ENCODE measurements at places on chromosomes 7 and 10.
A peak's percentile ranks its signal among the peaks of the same experiment; 100 is the strongest.

DNA sequence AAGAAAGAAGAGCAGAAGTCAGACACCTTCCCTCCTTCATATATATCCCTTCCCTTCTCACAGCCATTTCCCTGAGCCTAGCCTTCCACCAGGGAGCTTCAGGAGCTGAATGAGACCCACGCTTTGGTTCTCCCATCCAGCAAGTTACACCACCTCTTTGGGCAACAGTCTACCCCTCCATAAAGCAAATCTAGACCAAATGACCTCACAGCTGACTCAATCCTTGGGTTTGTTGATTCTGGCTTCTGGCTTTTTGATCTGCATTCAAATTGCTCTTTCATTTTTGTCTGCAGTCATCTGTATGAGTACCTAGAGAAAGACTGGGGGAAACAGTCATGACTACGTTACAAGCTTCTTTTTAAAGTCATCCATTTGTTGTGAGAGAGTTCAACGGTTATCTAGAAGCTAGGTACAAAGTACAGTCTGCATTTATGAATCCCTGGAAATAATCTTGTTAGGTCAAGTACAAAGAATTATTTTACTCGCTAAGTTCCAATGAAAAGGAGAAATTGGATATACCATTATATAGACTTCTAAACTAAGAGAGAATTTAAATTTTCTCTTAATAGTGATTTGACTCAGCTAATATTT, 86.3 kb downstream of the RAB11FIP2 start:
- DNase-seq: no peak

DNA sequence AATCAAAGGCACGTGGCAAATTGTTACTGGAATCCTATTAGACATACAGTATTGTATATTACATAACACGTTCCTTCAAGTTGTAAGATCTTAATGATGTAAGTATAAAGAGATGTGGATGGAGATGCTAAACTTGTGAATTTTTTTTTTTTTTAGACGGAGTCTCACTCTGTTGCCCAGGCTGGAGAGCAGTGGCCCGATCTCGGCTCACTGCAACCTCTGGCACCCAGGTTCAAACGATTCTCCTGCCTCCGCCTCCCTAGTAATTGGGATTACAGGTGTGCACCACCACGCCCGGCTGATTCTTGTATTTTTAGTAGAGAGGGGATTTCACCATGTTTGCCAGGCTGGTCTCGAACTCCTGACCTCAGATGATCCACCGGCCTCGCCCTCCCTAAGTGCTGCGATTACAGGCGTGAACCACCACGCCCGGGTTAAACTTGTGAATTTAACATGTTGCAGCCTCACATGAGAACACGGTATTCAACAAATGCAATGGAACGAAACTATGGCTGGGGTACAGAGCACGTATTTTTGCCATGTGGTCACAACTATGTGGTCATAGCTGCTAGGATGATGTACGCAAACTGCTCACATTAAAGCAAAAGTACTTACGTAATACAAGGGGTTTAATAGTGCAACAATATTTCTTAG, 818 bp upstream of the SUPV3L1 start:
- DNase-seq: no peak

GRCh38 chr7:55031075-55031474, 12.3 kb downstream of the EGFR start:
- DNase-seq: no peak

GRCh38 chr7:137020351-137020750, 151.9 kb downstream of the CHRM2 start:
- no peak for DNase-seq

DNA sequence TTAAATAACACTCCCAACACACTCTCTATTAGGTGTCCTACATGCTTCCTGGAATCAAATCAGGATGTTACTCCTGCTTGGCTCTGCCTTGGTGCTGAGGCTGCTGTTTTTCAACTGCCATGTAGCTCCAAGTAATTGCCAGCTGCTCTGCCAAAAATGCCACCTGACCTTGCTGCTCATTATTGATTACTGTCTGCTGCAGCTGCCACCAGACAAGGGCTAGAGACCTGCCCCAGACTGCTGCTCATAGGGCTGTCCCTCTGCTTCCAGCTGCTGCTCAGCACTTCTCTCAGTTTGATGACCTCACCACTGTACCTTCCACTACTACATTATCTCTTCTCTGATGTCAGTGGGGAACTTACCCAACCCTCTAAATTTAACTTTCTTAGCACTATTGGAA, 102.5 kb downstream of the PCLO start:
- DNase-seq: no peak

GRCh38 chr10:132360766-132361447, 28.9 kb downstream of the LRRC27 start:
- peak; percentile 47 for DNase-seq

- no peak for DNase-seq
These were observed 243.1 kb downstream of the FGFR2 start for GRCh38 chr10:121355161-121355560.

DNA sequence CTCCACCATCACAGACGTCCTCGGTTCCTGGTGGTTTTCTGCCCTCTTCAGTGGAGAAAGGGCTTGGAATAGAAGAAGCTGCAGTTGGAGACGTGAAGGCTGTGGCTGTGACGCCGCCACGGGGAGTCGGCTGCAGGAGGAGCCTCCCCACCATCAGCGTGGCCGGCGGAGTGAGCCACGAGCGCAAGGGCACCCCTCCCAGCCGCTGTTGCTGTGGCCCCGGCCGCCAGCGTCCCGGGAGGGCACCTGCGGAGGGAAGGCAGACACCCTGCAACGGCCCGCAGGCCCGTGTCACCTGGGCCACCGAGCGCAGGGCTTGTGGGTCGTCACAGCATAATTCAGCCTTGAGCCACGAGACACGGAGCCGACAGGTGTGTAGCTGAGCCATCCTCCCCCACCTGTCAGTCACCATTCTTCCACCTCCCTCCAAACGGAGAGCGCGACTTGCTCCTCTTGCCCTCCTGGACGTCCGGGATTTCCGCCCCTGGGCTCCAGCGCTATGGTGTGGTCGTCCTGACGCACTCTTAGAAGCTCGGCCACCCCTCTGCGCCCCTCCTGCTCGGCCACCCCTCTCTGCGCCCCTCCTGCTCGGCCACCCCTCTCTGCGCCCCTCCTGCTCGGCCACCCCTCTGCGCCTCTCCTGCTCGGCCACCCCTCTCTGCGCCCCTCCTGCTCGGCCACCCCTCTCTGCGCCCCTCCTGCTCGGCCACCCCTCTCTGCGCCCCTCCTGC, 102.7 kb downstream of the PTPRN2 start:
- no peak for DNase-seq

DNA sequence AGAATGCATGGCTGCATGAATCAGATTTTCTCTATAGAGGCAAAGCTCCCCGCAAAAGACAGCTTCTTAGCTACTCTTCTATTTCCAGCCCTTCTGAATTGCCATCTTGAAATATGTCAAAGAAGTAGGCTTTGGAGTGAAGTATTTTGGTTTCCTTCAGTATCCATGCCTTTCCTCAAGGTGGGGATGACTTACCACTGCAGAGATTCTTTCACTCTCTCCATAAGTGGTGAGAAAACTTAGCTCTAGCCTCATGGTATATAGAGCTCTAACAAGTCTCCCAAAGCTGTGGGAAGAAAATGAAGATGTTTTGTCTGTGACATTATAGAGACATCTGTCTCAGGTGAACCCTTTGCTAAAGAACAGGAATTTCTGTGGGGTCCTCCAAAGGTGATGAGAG, 89.6 kb upstream of the ITGB1 start:
- no peak for DNase-seq

DNA sequence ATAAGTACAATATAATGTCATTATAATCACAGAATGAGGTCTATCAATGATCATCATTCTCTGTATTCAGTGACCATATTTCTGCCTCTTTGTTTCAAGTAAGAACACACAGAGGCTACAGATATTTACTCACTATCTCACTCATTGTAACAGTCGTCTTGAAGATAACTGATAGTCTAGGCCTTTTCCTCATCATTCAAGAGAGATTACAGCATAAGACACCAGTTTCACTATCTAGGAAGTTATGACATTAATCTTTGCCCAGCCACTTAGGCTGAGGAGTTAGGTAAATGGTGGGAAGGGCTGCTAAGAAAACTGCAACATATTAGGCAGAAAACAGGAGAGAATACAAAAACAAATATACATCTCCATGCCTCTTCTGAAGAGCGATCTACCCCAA, 125.3 kb downstream of the CHCHD3 start:
- DNase-seq: no peak

DNA sequence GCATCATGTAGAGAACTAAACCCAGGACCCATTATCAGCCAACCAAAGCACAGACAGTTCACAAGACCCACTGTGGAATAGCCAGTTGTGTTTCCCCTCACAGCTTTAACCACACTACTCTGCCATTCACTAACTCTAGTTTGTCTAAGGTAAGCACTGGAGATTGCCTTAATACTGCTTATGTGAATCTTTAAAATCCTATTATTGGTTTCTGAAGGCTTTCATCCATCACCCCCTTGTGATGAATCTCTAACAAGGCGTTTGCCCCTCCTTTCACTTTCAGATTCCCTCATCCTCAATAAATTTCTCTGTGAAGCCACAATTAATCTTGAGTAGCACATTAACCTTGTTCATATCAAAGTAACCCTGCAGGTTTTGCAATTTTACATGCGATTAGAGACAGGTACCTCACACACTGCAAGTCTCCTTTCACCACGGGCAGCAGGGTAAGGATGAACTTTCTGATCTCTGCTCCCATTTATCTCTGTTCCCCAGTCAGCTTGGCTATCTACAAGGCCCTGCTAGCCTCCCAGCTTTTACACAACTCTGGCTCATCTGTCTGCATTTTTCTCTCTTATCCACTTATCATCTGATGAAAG, 785.6 kb downstream of the REEP3 start:
- no peak for DNase-seq

DNA sequence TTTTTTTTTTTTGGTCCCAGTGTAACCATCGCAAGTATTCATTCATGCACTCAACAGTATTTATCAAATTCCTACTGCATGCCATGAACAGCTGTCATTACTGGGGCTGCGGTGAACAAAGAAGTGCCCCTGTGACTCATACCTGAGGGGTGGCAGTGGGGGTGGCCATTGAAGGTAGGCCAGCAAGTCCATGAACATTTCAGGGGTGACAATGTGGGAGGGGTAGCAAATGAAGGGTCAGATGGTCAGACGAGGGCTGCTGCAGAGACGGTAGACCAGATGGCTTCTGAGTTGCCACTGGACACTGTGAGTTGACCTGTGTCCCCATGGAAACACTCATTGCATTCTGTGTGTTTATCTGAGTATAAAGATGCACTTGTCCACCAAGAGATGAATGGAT, 92.5 kb upstream of the PITRM1 start:
- DNase-seq: no peak

DNA sequence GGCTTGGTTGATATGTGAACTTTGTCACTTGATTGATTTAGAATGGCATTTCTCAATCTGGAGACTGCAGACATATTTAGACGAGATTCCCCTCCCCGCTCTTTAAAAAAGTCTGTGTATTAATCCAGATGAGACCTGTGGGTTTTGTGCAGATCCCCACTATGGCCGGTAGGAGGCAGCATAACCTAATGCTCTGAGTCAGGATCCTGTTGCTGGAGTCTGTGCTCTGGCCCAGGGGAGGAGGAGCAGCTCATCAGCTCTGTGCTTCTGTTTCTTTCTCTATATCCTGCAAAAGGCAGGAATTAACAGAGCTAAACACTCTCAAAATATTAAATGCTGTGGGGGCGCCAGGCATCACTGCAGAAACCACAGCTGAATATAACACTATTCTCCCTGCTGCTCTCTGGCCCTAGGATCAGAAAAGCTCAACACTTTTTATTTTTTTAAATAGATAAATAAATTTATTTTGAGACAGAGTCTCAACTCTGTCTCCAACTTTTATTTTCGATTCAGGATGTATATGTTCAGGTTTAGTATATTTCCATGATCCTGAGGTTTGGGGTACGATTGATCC, 23.9 kb upstream of the SEPHS1 start:
- peak; percentile 66 for DNase-seq

DNA sequence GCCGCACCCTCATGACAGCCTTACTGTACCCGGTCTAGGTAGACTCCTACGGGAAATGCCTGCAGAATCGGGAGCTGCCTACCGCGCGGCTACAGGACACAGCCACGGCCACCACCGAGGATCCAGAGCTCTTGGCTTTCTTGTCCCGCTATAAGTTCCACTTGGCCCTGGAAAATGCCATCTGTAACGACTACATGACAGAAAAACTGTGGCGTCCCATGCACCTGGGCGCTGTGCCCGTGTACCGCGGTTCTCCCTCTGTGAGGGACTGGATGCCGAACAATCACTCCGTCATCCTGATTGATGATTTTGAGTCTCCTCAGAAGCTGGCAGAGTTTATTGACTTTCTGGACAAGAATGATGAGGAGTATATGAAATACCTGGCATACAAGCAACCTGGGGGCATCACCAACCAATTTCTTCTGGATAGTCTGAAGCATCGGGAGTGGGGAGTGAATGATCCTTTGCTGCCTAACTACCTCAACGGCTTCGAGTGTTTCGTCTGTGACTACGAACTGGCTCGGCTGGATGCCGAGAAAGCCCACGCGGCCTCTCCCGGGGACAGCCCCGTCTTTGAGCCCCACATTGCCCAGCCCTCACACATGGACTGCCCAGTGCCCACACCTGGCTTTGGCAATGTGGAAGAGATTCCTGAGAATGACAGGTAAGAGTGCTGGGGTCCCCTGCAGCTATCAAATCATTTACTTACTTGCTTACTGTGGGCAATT, 8.5 kb upstream of the CHCHD1 start:
- DNase-seq: no peak

DNA sequence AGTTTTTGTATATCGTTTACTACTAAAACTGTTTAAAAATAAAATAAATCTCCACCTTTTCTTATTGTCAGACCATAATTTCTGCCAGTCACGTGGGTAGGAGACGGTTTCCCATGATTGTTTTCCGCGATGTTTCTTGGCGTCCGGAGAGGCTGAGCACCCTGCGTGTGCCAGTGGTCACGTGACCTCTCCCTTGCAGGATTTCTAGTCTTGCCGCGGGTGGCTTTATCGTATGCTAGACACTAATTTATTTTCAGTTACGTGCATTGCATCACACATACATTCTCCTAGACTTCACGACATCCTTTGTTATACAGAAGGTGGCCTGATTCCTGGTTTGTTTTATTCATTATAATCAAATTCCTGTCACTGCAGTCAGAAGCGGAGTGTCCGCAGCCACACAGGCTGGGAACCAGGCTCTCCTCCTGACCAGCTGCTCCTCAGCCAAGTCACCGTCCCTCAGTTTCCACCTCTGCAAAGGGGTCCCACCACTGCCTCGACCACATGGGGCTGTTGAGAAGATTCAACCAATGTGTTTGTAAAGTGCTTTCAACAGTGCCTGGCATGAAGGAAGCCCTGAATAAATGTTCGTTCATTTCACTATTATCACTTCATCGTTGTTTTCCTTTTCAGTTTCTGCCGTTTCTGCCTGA, 203.2 kb upstream of the PPP2R2D start:
- no peak for DNase-seq

DNA sequence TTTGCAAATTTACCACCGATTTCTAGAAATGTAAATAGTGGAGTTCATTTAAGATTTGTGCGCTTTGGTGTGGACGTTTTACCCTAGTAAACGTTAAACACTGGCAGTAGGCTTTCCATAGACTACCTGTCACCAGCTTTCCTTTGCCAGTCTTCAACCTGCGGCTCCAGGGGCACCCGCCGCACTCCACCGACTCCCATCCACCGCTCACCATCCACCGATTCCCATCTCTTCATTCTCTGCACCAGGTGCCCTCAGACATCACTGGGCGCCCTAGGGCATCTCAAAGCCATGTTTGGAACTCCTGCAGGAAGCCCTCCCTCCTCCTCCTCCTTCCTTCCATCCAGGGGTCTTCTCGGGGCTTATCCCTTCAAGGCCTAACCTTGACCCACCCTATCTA, 1.4 kb upstream of the AP5Z1 start:
- no peak for DNase-seq
